ENCODE measurements at places on chromosomes 1 and 21. TPM values are rescaled to one million over a fixed set of nuclear protein-coding genes. Genes with fewer than 3 reads are reported as not detected.

DNA sequence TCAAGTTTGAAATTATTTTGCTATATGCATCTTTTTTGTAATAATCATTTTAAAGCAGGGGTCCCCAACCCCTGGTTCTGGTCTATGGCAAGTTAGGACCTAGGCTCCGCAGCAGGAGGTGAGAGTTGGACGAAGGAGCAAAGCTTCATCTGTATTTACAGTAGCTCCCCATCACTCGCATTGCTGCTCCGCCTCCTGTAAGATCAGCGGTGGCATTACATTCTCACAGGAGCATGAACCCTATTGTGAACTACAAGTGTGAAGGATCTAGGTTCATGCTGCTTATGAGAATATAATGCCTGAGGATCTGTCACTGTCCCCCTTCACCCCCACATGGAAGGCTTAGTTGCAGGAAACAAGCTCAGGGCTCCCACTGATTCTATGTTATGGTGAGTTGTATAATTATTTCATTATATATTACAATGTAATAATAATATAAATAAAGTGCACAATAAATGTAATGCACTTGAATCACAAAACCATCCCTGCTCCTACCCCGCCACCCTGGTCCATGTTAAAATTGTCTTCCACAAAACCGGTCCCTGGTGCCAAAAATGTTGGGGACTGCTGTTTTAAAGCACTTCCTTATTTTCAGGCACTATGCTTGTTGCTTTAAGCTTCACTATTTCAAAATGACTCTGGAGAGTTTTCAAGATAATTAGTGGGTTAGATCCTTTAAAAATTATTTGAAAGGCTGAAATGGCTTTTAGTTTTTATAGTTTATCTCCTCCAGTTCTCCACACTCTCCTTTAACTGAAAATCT lies 74.8 kb downstream of the PLA2G4A start:
- H3K4me1 ChIP-seq, result no peaks in the 10 kb centered on the region
- H3K27me3 ChIP-seq, result no peaks in the 10 kb centered on the region

DNA sequence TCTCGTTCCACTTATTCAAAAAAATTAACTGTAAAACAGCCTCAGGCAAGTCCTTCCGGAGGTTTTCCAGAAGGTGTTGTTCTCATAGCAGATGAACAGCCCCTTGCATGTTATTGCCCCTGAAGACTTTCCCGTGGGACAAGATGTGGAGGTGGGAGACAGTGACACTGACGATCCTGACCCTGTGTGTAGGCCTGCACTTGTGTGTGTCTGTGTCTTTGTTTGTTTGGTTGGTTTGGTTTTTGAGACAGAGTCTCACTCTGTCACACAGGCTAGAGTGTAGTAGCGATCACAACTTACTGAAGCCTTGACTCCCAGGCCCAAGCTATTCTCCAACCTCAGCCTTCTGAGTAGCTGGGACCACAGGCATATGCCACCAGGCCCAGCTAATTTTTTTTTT lies 12.6 kb downstream of the ETV3L start:
- H3K27ac ChIP-seq, result no peak overlapping the region
- H3K4me3 ChIP-seq, result no peak overlapping the region
- no peak for DNase-seq
- H3K36me3 ChIP-seq, result no peaks in the 10 kb centered on the region
- peaks cover 14% of the 10 kb centered on the region for H3K27me3 ChIP-seq

GRCh38 chr1:79899914-79900313 lies 893.4 kb upstream of the ADGRL4 start:
- DNase-seq, result no peak
- no peaks in the 10 kb centered on the region for H3K36me3 ChIP-seq
- no peaks in the 10 kb centered on the region for H3K27me3 ChIP-seq
- no peak overlapping the region for H3K4me3 ChIP-seq
- no peak overlapping the region for H3K27ac ChIP-seq
- H3K4me1 ChIP-seq, result no peaks in the 10 kb centered on the region

DNA sequence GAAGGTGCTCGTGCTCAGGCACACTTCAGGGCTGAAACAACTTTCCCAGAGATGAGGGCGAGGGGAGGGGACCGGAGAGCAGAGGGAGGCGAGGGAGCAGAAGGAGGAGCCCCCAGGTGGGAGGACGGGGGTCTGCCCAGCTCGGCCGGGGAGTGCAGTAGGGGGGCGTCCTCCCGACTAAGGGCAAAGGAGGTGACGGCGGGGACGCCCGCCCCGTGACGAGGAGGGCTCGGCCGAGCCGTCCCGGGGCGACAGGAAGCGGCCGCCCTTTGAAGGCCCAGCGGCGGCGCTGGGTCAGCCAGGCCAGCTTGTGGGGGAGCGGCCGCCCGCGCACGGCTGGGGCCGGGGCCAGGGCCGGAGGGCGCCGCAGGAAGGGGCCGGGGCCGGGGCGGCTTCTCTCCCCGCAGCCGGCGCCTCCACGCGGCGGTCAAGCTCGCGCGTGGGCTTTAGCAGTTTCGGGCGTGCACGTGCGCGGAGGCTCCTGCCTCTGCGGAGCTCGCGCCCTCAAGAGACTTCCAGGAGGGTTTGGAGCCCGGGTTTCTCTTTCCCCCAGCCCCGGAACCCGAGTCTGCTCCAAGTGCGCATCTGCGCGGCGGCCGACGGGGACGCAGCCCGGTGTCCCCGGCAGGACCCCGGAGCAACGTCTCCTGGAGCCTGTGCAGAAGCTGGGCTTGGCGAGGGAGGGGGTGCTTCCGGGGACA lies 100.8 kb upstream of the SLC45A1 start:
- H3K36me3 ChIP-seq, result no peaks in the 10 kb centered on the region
- H3K27me3 ChIP-seq, result peaks cover 33% of the 10 kb centered on the region
- DNase-seq, result peak; percentile 73
- H3K4me1 ChIP-seq, result peaks cover 15% of the 10 kb centered on the region
- H3K4me3 ChIP-seq, result peak overlapping the region; percentile 74

DNA sequence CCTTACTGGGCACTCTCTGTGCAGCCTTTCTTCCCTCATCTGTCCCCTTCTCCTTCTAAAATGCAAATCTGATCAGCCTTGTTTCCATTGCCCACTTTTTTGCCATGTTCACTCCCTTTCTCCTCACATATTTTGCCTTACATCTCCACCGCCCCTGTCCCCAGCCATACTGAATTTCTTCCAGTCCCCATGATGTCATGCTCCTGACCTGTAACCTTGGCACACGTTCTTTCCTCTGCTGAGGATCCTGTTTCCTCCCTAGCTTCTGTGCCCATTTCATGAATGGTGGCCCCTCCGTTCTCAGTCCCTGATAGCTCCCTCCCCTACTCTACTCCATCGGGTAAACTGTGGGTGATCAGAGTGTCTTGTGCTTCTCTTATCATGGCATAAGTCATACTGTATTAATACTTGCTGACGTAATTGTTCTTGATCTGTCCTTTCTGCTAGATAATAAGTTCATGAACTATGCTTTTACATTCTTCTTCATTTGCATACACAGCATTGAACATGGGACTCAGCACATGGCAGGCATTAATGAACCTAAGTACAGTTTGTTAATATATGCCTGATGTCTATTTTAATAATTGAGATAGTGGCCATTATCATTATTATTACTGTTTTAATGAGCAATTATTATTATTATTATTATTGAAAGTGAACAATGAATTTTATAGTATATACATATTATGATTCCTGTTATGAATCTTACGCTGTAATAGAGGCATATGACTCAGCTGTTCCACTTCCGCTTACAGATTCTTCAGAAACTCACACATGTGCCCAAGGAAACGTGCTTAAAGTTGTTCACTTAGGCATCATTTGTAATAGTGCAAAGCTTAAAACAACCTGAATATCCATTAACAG lies 28.5 kb downstream of the MAP3K21 start:
- peaks cover 7% of the 10 kb centered on the region for H3K4me1 ChIP-seq
- H3K4me3 ChIP-seq, result no peak overlapping the region
- H3K36me3 ChIP-seq, result no peaks in the 10 kb centered on the region
- peaks cover 8% of the 10 kb centered on the region for H3K27me3 ChIP-seq
- H3K27ac ChIP-seq, result no peak overlapping the region

PBX1 gene
- not detected for total RNA-seq

CELA2A gene
- not detected for total RNA-seq

CR1 gene
- total RNA-seq, result not detected

MATN1 gene
- 0.50 TPM for total RNA-seq

AMIGO1 gene
- 1.1 TPM for total RNA-seq
